Activated T-helper 9 cell treated with anti-CD3 and anti-CD28 coated beads, Interleukin-2, amount 50 U/mL, for 16 hours (primary cell): ENCODE measurements at places on chromosomes 7 and 10.

- DNase-seq = no peak
These were observed 7.3 kb downstream of the SLC25A13 start for GRCh38 chr7:96314402-96315124.

DNA sequence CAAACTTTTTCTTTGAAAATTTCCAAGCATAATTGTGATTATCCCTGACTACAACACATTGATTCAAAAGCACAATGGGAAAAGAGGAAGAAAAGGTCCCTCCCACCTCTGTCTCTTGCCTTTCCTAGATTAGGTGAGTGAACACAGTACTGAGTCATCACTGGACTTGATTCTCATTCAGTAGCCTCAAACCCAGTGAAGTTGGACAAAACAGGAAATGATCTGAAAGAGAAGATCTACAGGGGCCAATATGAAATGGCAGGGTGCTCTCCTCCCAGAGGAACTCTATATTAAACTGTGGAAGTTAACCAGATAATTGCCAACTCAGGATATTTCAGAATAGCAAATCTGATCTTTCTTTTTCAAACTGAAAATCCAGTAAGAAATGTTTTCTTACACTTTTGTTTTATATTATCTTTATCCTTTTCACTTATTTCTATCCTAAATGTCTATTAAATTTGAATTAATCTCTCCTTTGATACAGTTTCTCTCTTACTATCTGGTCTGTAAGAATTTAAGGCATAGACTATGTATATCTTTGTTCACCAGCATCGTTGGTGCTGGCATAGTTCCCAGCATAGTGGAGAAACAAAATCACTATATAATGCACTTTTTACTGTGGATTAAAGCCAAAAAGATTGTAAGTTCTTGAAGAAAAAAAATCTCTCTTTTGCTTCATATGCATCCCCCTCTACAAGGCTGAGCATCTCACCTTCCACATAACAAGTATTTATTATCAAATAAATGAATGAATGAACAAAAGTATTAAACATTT lies 41.4 kb upstream of the IKZF1 start:
- DNase-seq = no peak

GRCh38 chr10:12186323-12186722 lies 9.4 kb downstream of the NUDT5 start:
- no peak for DNase-seq

GRCh38 chr7:65980478-65981250 lies 1.3 kb downstream of the GUSB start:
- no peak for DNase-seq
